ENCODE measurements at places on chromosomes 4 and X. TPM values are rescaled to one million over a fixed set of nuclear protein-coding genes. Genes with fewer than 3 reads are reported as not detected.
A peak's percentile ranks its signal among the peaks of the same experiment; 100 is the strongest.

GRCh38 chr4:72063726-72064125 is 31.9 kb downstream of the NPFFR2 start:
- no peak for DNase-seq

GRCh38 chr4:74473155-74473811 is 28.3 kb downstream of the AREG start:
- DNase-seq = no peak

GRCh38 chr4:7984286-7984925 is 44.7 kb upstream of the AFAP1 start:
- DNase-seq = no peak

DNA sequence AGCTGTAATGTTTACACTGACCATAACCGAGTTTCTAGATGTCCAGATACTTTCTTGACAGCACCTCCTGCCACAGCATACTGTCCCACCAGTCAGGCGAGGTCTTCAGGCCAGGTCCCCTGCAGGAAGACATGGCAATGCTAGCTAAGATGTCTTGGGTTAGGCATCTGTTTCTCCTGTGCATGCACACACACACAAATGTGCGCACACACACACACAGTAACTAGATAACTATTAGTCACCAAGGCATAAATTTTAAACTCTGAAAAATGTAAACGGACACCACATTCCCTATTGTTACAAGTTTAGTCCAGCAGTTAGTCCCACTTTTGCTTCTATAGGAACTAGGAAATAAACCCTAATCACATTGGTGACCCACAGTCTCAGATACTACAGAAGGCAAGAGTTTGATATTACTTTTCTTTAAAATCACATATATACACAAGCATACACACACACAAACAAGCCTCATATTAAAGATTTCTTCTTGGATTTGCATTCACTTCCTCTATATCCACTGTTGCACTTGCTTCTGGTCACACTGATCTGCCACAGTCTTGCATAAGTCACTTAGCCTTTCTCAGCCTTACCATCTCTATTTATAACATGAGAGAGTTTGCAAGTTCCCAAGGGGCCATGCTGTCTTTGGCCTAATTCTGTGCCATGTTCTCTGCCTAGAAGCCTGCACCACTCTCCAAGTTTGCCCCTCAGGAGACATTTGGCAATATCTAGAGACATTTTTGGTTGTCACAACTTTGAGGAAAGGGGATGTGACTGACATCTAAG is 32.2 kb downstream of the IL21 start:
- DNase-seq = no peak

GRCh38 chr4:4941751-4942150 is 77.5 kb downstream of the CYTL1 start:
- no peak for DNase-seq

DNA sequence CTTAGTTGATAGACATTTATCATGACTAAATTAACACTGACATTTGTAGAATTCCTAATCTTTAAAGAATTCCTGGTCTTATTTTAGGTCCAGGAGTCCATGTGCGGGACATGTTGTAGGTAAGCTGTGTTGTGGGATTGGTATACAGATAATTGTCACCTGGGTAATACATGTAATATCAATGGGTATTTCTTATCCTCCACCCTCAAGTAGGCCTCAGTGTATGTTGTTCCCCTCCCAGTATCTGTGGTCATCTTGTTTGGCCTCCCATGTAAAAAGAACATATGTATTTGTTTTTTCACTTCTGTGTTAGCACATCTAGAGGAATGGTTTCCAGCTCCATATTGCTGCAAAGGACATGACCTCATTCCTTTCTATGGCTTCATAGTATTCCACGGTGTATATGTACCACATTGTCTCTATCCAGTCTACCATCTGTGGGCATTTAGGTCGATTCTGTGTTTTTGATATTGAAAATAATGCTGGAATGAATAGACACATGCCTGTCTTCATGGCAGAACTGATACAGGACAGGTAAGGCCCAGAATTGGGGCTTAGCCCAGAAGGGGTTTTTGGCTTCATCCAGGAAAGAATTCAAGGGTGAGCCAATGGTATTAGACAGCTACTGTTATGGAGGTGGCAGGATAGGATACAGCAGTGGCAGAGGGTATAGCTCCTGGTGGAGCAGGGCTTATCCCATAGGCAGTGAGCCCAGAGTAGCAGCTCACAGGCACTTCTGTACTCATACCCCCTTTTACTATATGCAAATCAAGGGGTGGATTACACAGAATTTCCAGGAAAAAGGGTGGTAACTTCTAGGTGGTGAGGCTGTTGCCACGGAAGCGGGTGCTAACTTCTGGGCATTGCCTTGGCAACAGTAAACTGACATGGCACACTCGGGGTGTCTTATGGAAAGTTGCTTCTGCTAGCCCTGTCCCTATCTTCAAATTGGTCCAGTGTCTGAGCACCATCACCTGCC is 66.1 kb upstream of the WDR1 start:
- DNase-seq = no peak

- no peak for DNase-seq
Measured at GRCh38 chr4:161949946-161950725, 213.7 kb downstream of the FSTL5 start.

DNA sequence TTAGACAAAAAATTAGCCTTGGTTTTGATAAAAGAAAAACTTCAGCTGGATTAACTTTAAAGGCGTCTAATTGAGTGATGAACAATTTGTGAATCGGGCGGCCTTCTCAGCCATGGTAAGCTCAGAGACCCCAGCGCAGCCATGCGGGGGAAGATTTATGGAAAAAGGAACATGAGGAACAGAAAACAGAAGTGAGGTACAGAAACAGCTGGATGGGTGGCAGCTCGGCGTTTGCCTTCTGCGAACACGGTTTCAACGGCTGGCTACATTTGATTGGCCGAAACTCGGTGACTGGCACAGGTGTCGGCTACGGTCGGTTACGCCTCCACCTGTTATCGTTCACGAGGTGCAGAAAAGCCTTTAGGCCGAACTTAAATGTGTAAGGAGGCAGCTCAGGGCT is 401.4 kb upstream of the FAT1 start:
- no peak for DNase-seq

GRCh38 chrX:124651031-124651430 is 304.7 kb downstream of the SH2D1A start:
- DNase-seq = no peak

GRCh38 chr4:35965300-35965699 is 279.0 kb downstream of the ARAP2 start:
- no peak for DNase-seq

DNA sequence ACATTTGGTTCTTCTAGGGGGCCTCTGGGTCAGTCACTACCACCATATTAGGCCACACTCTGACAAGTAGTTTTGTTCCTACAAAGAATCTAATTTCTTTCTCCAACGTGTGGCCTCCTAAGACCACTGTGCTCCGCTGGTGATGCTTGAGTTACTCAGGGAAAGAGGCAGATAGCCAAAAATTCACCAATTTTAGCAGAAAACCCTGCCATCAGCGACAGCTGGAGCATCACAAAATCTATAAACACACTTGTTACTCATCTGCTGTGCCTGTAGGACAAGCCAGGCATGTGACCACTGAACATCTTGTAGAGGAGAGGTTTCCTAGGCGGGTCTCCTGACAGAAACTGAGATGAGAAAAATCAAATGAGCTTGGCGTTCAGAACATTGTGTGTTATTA is 105.4 kb downstream of the SYNPO2 start:
- no peak for DNase-seq

DNA sequence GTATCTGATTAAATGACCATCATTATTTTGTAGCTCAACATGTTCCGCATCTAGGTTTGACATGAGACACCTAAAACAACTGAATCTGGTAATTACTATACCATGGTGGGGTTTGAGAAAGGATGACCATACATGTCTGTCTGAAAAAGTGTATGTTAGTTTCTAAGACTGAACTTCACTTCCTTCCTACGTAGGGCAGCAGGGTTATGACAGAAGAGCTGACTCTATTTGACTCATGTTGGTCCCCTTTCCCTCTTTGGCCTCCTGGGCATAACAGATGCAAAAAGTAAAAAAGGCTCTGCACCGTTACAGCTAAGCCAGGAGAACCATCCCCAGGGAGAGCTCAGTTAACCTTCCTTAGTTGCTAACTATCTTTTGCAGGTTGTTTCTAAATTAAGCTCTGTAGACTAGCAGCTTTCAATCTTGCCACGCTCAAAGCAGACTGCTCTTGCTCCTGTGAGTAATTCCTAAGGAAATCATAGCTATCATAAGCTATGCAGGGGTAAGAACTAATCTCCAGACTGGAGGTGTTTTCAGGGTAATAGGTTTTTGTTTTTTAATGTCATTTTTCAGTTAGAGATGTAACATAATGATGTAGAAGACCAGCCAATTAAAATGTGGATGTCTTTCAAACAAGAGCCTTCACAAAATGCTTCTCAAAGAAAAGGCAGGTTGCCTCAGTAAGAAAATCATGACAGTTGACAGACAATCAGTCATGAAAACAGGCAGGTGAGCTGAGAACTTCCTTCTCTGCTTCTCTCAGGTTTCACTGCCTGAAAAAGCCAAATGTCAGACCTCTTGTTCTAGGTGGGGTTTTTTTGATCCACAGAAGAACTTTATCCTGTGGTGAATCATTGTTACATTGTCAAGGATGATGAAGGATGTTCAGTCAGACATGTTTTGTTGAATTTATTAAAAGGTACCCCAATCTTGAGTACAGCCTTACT is 66.9 kb upstream of the DAPP1 start:
- DNase-seq = no peak

DNA sequence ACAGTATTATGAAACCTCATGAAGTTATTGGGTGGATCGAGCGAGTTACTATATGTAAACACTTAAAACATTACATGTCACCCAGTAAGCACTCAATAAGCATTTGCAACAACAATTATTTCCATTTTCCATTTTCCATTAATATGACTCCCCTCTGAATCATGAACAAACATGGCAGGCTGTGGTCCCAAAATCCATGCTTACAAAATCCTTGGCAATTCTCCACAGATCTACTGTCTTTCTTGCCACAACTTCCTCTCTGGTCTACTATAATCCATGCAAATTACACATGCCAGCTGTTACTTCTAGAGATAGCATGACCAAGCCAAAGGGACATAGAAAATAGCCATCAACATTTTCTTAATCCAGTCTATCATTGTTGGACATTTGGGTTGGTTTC is 22.0 kb downstream of the ASB11 start:
- DNase-seq = no peak

- no peak for DNase-seq
Measured at GRCh38 chr4:138935-139334, 14.6 kb downstream of the ZNF718 start.

GRCh38 chr4:14850455-14851097 is 151.7 kb upstream of the CPEB2 start:
- DNase-seq = no peak

DNA sequence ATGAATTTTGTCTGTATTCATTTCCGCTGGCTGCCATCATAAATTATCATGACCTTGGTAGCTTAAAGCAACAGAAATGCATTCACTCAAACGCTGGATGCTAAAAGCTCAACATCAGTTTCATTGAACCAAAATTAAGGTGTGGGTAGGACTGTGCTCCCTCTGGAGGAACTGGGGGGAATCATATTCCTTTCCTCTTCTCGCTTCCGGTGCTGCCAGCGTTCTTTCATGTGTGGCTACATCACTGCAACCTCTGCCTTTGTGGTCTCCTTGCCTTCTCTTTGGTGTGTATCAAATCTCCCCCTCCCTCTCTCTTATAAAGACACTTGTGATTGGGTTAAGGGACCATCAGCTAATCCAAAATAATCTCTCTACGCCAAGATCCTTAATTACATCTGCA is 39.5 kb downstream of the NEIL3 start:
- no peak for DNase-seq

DNA sequence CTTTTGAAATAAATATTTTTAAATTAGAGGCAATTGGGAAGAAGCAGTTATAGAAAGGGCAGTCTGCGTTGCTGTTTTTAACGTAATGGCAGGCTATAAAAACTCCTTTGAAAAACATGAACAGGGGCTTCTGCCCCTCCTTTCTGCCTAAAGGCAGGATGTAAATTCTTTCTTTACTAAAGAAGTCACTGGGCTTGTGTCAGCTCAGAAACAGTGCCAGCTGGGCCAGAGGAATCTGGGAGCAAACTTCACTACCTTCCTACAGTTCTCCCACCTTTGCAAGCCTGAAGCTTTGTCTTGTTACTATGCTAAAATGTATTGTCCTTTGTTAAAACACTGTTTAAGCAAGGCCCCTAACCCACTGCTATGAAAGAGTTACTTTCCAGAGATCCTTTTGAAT is 1664.8 kb downstream of the RPA4 start:
- DNase-seq = no peak

DNA sequence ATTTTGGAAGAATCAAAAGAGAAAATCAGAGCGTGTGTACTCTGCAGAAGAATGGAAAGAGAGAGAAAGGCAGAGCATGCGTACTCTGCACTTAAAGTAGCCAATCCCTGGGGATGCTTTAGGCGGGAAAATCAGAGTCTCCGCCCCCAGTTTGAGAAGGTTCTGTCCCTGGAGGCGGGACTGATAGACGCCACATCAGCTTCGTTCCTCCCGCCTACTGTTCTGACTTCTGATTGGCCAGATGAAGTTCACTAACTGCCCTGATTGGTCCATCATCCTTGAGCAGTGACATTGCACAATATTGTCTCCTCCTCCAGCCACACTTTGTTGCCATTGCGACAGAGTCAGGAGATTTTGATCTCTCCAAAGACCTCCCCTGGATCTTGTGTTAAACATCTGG is 23.8 kb downstream of the SSX1 start:
- DNase-seq = peak; percentile 27

DNA sequence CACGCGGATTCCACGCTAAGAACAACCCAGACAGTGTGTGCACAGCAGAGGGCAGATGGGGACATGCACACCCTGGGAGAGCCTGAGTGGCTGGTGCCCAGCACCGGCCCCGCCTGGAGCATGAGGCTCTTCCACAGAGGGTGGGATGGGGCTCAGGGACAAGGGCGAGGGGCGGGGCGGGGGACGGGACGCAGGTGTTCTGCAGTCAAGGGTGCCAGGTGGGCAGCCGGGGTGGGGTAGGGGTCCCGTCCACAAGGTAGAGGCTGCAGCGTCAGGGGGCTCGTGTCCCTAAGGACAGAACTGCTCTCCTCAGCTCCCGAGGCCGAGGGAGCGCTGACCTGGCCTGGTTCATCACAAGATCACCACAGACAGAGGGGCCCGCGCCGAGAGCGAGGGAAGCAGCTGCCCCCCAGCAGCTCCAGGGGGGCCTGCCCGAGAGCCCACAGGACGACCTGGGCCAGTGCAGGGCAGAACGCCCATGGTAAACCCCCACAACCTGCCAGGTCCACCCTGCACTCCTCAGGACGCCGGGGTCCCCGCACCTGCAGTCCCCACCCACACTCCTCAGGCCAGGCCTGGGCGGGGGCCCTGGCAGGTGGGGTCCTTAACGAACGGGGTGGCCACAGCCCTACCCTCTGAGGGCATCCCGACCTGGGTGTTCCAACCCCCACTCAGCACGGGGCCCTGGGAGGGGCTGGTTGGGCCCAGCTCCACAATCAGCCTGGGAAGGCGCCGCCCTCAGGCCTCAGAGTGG is 26.7 kb downstream of the CTBP1 start:
- no peak for DNase-seq

The GABRQ gene
- total RNA-seq = not detected

The SRD5A3 gene
- 10.9 TPM for total RNA-seq

The TLR1 gene
- 2.8 TPM for total RNA-seq

The POLA1 gene
- 7.0 TPM for total RNA-seq

The CDX4 gene
- not detected for total RNA-seq

The PNMA6A gene
- 2.5 TPM for total RNA-seq

The PLAC8 gene
- 0.36 TPM for total RNA-seq

The CABS1 gene
- total RNA-seq = not detected

The FUNDC2 gene
- total RNA-seq = 370 TPM
